ENCODE measurements at places on chromosomes 3 and 15.

DNA sequence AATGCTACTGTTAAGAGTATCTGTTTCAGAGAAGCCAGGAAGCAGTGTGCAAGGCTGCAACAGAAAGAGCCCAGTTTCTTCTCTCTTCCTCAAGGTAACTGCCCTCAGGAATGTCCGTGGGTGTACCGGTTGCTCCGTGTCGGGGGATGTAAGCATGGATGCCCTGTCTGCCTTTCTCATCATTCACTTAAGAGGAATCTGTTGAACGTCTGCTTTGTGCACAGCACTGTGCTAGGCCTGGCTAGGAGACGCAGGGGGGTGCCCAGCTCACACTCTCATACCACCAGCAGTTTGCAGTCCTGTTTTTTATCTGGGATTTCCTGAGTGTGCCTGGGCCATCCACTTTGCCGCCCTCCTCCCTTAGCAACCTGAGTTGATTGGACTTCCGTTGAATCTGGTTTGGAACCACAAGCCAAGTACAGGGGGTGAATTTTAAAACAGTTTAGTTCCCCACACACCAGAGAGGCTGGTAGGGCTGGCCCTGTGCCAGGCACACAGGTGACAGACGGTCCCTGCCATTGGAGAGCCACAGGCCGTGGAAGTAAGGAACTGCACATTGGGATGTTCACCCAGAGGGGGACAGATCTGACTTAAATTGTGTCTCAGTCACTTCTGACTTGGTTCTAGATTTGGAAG, 11.2 kb downstream of the BOC start:
- no peak for ATAC-seq

DNA sequence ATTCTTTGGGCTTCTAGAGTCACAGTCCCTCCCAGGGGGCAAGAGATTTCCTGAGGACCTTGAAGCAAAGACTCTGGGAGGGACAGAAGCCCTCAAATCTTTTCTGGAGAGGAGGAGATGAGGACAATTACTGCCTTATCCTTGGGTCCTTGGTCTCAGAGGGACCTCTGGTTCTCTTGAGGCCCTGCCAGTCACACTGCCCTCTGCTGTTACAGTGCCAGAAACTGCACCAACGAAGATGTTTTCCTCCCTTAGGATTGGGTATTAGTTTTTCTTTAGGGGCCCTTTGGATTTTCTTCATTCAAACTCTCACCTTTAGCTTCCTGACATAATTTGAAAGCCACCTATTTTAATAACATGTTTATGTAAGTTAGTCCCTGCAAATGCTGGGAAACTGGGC, 58.2 kb upstream of the SCN5A start:
- ATAC-seq: no peak

DNA sequence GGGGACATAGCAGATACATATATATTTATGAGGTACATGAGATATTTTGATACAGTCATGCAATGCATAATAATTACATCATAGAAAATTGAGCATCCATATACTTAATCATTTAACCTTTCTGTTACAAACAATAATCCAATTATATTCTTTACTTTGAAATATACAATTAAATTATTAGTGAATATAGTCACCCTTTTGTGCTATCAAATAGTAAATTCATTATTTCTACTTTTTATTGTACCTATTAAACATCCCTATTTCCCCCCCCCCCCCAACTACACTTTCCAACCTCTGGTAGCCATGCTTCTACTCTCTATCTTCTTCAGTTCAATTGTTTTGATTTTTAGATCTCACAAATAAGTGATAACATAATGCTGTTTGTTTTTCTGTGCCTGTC, 719.1 kb downstream of the ZBBX start:
- ATAC-seq: no peak

DNA sequence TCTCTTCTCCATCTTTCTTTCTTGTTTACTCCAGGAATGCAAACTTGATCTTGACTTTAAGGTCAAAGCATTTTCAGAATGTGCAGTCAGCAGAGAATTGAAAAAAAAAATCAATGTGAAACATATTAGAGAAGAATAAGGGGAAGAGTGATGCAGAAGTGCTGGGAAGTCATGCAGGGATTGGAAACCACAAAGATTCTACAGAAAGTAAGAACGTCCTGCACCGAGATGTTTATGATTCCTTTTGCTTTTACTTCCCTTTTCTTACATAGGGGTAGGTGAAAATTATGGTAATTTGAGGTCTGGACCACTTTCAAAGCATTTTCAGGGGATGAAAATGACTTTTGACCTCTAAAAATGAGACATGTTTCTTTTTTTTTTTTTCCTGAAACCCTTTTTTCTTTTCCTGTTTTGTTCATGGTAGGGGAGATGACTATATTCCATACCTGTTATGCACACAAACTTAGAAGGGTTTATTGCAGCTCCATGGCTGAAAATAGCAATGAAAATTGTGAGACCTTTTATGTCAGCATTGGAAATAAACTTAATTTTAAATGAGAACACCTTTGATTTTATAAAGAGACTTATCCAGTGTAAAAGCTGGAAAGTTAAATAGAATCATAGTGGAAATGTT, 623.5 kb upstream of the TBL1XR1 start:
- no peak for ATAC-seq

DNA sequence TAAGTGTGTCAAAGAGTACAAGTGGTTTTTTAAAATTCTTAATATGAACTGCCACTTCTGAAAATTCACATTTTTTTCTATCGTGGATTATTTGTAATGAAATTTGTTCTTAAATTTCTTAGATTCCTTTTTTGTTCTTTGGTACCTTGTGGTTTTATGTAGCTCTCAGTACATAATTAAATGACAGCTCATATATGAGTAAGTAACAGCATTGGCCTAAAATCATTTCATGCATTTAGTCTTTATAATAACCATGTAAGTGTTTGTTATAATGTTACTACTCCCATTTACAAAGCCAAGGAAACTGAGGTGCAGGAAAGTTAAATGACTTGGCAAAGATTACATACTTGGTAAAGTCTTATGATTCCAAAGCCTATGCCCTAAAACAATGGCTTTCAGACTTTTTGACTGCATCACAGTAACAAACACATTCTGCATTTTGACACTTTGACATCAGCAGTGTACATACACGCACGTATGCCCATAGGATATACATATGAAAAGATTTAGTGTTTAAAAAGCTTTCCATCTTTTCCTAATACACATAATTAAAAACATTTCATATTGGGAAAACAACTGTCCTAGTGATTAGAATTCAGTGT, 14.9 kb downstream of the SPRED1 start:
- no peak for ATAC-seq

DNA sequence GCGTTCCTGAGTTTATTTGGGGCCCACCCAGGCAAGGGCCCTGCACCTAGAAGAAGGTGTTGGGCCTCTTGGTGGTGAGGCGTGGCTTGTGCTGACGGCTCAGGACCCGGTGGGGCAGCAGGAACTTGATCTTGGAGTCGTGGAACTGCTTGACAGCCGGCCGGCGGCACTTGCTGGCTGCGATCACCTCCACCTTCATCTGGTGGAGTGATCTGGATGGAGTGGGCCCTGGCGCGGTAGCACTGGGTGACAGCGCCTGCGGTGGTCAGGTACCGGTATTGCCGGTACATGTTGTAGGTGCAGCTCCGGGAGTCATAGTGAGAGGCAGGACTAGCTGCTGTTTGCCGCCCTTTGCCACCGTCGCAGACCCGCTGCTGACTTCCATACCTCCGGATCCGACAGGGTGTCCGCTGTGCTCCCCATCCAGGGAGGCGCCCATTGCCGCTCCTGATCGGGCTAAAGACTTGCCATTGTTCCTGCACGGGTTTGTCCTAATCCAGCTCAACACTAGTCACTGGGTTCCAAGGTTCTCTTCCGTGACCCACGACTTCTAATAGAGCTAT, 136.8 kb downstream of the ANO10 start:
- ATAC-seq: no peak
